ENCODE measurements at places on chromosomes 12 and 14.

GRCh38 chr12:98870504-98870903 lies 225.4 kb downstream of the APAF1 start:
- no peak for DNase-seq

DNA sequence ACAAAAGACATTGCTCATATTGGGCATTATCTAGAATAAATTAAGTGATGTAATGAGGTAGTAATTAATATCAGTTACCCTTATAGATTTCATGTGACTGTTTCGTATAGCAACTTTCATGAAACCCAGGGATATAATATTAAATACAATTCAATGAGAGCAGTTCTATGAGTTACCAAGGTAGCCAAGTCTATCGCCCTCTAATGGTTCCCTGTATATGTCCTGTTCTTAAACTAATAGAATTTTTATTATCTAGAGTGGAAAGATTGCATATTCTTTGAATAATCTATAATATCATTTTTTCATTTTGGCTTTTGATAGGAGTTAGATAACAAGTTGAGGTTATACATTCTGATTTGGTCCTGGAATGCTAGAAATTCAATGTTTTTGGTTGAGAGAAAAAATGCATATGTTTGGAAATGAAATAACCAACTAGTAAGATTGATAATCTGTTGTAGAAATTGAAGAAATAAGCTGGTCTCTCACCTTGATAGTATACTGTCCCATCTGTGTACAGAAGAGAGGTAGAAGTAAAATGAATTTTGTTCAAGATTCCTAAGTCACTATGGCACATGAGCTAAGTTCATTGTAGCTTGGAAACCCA lies 59.7 kb downstream of the SCFD1 start:
- DNase-seq: no peak

GRCh38 chr12:125882141-125882540 lies 816.9 kb downstream of the AACS start:
- DNase-seq: no peak

- no peak for DNase-seq
Observed at GRCh38 chr12:119749666-119750065, 81.7 kb downstream of the PRKAB1 start.

DNA sequence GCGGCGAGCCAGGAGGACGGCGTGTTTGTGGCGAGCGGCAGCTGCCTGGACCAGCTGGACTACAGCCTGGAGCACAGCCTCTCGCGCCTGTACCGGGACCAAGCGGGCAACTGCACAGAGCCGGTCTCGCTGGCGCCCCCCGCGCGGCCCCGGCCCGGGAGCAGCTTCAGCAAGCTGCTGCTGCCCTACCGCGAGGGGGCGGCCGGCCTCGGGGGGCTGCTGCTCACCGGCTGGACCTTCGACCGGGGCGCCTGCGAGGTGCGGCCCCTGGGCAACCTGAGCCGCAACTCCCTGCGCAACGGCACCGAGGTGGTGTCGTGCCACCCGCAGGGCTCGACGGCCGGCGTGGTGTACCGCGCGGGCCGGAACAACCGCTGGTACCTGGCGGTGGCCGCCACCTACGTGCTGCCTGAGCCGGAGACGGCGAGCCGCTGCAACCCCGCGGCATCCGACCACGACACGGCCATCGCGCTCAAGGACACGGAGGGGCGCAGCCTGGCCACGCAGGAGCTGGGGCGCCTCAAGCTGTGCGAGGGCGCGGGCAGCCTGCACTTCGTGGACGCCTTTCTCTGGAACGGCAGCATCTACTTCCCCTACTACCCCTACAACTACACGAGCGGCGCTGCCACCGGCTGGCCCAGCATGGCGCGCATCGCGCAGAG lies 873 bp downstream of the PLXNC1 start:
- peak; percentile 55 for DNase-seq

DNA sequence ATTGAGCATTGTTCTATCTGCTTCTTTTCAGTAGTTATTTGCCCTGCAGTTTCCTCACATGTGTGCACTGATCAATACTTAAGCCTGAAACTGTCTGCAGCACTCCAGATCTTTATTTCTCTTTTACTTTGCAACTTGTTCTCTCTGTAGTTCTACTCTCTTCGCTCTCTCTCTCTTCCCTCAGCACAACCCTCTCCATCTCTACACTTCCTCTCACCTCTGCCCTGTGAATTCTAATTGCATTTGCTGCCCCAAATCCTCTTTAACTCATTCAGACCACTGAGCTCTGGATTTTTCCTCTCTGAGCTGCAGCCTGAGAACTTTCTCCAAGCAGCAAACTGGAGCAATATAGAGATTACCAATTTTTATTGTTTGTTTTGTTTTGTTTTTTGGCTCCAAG lies 1035.5 kb downstream of the FSCB start:
- DNase-seq: no peak

- no peak for DNase-seq
Observed at GRCh38 chr12:106220536-106220935, 27.3 kb downstream of the CKAP4 start.

DNA sequence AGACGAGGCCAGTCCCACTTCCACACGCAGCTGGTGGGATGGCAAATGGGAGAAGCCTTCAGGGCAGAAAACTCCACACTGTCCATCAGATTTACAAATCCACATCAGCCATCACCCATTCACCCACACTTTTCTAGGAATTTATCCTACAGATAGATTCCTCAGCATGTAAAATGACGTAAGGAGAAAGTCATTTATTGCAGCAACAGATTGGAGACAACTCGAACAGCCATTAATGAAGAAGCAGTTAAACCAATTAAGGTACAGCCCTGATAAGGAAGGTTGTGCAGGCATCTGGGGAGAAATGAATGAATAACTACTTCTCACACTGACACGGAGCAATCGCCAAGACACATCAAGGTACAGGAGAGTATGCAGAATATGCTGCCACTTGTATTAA lies 26.2 kb downstream of the PRKAB1 start:
- DNase-seq: no peak

GRCh38 chr14:26846388-26846787 lies 248.6 kb upstream of the NOVA1 start:
- no peak for DNase-seq
